ENCODE measurements at places on chromosomes 5 and 9.
A peak's percentile ranks its signal among the peaks of the same experiment; 100 is the strongest.

DNA sequence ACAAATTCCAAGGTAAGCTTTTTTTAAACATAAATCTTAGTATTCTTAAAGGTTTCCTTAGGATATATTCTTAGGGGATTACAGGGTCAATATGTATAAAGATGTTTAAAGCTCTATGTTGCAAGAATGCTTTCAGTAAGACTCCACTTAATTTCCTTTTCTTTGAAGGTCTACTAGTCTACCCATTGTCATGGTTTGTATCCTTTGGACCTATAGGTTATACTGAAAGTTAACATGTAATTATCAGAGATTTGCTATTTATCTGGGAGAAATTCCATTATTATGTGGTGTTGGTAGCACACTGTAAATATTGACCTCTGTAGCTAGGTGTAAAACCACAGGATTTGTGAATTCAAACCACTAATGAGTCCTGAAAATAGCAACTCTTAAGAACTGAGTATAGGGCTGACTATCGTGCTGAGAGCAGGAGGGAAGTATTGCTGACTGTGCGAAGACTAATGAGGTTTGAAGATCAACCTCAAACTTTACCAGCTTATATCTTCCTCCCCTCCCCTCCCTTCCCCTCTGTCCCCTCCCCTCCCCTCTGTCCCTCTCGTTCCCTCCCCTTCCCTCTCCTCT is 85.6 kb downstream of the GADD45G start:
- no peak for DNase-seq

- no peak for DNase-seq
Measured at GRCh38 chr9:86507212-86507630, 153.0 kb upstream of the TUT7 start.

- no peak for DNase-seq
Measured at GRCh38 chr9:18606281-18606680, 132.3 kb downstream of the ADAMTSL1 start.

GRCh38 chr9:33245341-33245740 is 5.4 kb downstream of the SPINK4 start:
- no peak for DNase-seq

- no peak for DNase-seq
Measured at GRCh38 chr5:98977723-98978122, 48.9 kb upstream of the CHD1 start.

GRCh38 chr5:137310051-137310730 is 188.9 kb downstream of the SPOCK1 start:
- DNase-seq: peak; percentile 47

- DNase-seq: no peak
Measured at GRCh38 chr5:16759147-16759773, 142.5 kb upstream of the RETREG1 start.

- DNase-seq: no peak
Measured at GRCh38 chr5:1052641-1053390, 44.2 kb downstream of the NKD2 start.

- no peak for DNase-seq
Measured at GRCh38 chr5:143166661-143167420, 236.6 kb downstream of the NR3C1 start.

DNA sequence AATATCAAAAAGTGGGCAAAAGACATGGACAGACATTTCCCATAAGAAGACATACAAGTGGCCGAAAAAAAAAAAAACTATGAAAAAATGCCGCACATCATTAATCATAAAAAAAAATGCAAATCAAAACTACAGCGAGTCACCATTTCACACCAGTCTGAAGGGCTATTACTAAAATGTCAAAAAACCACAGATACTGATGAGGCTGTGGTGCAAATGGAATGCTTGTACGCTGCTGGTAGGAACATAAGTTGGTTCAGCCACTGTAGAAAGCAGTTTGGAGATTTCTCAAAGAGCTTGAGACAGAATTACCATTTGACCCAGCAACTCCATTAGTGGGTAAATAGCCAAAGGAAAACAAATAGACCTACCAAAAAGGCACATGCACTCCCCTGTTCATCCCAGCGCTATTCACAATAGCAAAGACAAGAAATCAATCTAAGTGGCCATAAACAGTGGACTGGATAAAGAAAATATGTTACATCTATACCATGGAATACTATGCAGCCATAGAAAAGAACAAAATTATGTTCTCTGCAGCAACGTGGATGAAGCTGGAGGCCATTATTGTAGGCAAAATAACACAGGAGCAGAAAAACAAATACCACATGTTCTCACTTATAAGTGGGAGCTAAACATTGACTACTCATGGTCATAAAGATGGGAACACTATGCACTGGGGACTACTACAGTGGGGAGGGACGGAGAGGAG is 110.6 kb upstream of the BOD1 start:
- DNase-seq: no peak
